ENCODE measurements at places on chromosomes 2 and 18.

DNA sequence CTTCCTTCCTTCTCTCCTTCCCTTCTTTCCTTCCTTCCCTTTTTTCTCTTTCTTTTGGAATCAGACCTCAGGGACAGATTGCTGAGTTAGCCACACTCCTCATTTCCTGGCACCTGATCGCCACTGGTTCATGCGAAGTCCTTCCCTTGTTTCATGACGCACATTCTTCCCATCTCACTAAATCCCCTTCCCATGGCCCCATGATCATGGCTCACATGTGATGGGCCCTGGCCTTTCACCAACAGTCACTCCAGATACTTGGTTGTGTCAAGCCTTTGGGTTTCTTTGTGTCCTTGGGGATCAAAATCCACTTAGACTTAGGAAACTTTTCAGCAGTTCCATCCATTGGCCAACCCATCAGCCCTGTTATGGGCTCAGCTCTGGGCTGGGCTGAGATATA lies 23.8 kb upstream of the ASPRV1 start:
- no peak for DNase-seq

DNA sequence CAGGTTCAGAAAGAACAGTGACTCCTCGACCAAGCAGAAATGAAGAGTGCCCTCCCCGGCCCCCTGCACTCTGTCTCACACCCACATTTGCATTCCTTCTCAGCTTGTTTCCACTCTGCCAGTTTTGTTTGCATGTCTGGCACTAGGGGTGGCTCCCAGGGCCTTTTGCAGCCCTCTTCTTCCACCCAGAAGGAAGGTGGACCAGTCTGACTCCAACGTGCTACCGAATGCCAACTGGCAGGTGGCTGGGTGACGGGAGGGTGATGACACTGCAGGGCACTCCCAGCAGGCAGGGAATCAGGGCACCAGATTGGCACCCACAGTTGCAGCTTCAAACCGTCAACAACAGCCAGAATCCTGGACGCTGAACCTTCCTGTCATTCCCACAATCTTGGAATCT lies 371.1 kb downstream of the TXNL1 start:
- DNase-seq = no peak

- no peak for DNase-seq
These were observed 102.6 kb upstream of the ITGA4 start for GRCh38 chr2:181354626-181355025.

GRCh38 chr2:134911400-134911785 lies 7.2 kb upstream of the CCNT2 start:
- DNase-seq = no peak

- no peak for DNase-seq
These were observed 2.7 kb upstream of the DCC start for GRCh38 chr18:52337276-52337675.
